ENCODE measurements at places on chromosomes 3 and 15. TPM values are rescaled to one million over a fixed set of nuclear protein-coding genes. Genes with fewer than 3 reads are reported as not detected.

The GOLGA6L7 gene
- total RNA-seq, result not detected

DNA sequence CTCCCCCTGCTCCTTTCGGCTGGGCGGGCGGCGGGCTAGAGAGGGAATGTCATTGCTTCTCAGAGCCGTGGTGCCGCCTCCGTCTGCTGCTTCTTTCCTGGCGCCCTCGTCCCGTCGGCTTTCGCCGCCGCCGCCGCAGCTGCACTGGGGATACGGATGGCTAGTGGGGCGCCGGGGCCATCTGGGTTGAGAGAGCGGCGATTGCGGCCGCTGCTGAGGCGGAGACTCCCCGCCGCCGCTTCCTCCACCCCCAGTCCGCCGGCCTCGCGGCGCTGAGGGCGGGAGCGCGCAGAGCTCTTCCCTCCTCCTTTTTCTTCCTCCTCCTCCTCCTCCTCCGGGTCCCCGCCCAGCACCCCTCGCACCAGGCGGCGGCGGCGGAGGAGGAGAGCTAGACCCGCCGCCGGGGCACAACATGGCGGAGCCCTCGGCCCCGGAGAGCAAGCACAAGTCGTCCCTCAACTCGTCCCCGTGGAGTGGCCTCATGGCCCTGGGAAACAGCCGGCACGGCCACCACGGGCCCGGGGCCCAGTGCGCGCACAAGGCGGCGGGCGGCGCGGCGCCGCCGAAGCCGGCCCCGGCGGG lies at the start of gene STT3B:
Gene STT3B (plus strand): TSS at position 339 of the 582 bp plus-strand sequence. CDS start 74 bp downstream, at position 413.
- peak; percentile 84 for DNase-seq

DNA sequence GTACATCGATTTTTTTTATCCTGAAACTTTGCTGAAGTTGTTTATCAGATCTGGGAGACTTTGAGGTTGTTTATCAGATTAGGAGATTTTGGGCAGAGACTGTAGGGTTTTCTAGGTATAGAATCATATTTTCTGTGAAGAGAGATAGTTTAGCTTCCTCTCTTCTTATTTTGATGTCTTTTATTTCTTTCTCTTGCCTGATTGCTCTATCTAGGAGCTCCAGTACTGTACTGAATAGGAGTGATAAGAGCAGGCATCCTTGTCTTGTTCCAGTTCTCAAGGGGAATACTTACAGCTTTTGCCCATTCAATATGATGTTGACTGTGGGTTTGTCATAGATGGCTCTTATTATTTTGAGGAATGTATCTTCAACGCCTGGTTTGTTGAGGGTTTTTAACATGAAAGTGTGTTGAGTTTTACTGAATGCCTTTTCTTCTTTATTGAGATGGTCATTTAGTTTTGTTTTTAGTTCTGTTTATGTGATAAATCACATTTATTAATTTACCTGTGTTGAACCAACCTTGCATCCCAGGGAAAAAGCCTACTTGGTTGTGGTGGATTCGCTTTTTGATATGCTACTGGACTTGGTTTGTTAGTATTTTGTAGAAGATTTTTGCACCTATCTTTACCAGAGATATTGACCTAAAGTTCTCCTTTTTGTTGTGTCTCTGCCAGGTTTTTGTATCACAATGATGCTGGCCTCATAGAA lies 14.9 kb upstream of the DNAAF4 start:
- no peak for DNase-seq

GRCh38 chr3:141070727-141071357 lies 19.7 kb downstream of the SPSB4 start:
- DNase-seq, result no peak

GRCh38 chr3:106401666-106402490 lies 533.1 kb upstream of the CBLB start:
- DNase-seq, result no peak

DNA sequence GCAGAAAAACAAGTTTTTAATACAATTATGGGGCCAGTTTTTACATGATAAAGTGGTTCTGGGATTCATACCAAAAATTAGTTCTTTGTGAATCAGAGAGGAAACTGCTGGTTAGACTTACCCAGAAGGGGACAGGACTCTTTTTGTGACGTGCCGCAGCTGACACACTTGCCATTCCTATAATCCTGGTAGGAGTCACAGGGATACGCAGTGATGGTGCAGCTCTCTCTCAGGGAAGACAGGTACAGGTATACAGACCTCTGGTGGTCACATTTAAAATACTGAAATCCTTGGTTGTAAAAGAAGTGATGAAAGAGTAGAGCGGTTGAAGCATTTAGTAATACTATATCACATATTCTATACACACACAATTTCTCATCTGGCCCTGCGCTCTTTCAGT lies 20.2 kb upstream of the TMEM41A start:
- no peak for DNase-seq
